ENCODE measurements at places on chromosomes 1 and 21. TPM values are rescaled to one million over a fixed set of nuclear protein-coding genes. Genes with fewer than 3 reads are reported as not detected.

- H3K4me3 ChIP-seq, result no peak overlapping the region
- H3K27ac ChIP-seq, result no peak overlapping the region
- H3K27me3 ChIP-seq, result no peaks in the 10 kb centered on the region
- H3K36me3 ChIP-seq, result no peaks in the 10 kb centered on the region
Measured at GRCh38 chr21:31987696-31988095, 114.9 kb downstream of the HUNK start.

DNA sequence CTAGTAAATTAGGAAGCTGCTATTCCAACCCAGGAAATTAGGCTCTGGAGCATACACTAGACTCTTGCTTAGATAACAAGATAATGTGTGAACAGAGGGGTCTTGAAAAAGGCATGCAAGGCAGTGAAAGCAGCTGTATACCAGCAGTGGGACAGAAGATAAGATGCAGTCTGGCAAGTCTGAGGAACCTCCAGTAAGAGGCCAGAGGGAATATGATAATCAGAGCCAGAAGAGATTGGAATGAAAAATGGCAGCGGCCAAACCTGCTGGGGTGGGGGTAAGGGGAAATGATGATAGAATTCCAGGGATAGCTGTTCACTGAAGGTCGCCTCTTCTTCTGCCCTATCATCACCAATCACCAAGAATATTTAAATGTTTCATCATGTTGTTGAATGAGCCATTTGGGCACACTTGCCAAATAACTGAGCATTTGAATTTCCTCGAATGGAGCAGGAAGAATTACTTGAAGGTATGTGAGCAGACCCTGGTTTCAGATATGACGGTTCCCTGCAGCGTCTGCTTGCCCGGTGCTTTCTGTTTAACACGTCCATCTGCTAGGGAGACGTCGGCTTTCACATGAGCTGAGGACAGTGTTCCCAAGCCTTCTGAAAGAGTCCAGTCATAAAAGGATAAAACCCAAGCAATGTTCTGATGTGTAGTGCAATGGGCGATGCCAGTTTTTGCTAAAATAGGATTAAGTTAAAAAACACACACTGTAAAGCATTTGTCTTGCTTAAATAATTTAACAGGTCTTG, 173.3 kb downstream of the RWDD3 start:
- no peak for DNase-seq
- no peaks in the 10 kb centered on the region for H3K36me3 ChIP-seq
- H3K4me1 ChIP-seq, result no peaks in the 10 kb centered on the region
- H3K27ac ChIP-seq, result no peak overlapping the region
- no peak overlapping the region for H3K4me3 ChIP-seq
- H3K27me3 ChIP-seq, result no peaks in the 10 kb centered on the region

- no peaks in the 10 kb centered on the region for H3K4me1 ChIP-seq
- H3K27ac ChIP-seq, result no peak overlapping the region
- H3K36me3 ChIP-seq, result no peaks in the 10 kb centered on the region
- peaks cover 10% of the 10 kb centered on the region for H3K27me3 ChIP-seq
- DNase-seq, result no peak
Measured at GRCh38 chr21:25342816-25343215, 264.5 kb downstream of the MRPL39 start.

Gene IRF6
- total RNA-seq, result 0.25 TPM

Gene BLACAT1
- 0.55 TPM for total RNA-seq

Gene NPPB
- total RNA-seq, result not detected
